Bronchial smooth muscle cell (primary cell): ENCODE measurements at places on chromosomes 6 and 20. TPM values are rescaled to one million over a fixed set of nuclear protein-coding genes. Genes with fewer than 3 reads are reported as not detected.

Gene BEND3
- 0.47 and 1.0 TPM in 2 replicates for total RNA-seq

Gene PSMB9
- total RNA-seq, result 48.1 and 49.2 TPM in 2 replicates

Gene ZNF165
- total RNA-seq, result 0.47 and 0.52 TPM in 2 replicates

Gene PTCHD4
- total RNA-seq, result 1.3 and 2.3 TPM in 2 replicates

Gene C4A
- 13.1 and 13.6 TPM in 2 replicates for total RNA-seq

Gene DTNBP1
- total RNA-seq, result 8.2 and 10.3 TPM in 2 replicates

Gene TBCC
- total RNA-seq, result 35.5 and 40.4 TPM in 2 replicates

Gene SIRPB1
- 0.17 and 0.79 TPM in 2 replicates for total RNA-seq

Gene PCK1
- not detected in 2 replicates for total RNA-seq
